Brain microvascular endothelial cell (primary cell): ENCODE measurements at places on chromosomes 5 and 9.

DNA sequence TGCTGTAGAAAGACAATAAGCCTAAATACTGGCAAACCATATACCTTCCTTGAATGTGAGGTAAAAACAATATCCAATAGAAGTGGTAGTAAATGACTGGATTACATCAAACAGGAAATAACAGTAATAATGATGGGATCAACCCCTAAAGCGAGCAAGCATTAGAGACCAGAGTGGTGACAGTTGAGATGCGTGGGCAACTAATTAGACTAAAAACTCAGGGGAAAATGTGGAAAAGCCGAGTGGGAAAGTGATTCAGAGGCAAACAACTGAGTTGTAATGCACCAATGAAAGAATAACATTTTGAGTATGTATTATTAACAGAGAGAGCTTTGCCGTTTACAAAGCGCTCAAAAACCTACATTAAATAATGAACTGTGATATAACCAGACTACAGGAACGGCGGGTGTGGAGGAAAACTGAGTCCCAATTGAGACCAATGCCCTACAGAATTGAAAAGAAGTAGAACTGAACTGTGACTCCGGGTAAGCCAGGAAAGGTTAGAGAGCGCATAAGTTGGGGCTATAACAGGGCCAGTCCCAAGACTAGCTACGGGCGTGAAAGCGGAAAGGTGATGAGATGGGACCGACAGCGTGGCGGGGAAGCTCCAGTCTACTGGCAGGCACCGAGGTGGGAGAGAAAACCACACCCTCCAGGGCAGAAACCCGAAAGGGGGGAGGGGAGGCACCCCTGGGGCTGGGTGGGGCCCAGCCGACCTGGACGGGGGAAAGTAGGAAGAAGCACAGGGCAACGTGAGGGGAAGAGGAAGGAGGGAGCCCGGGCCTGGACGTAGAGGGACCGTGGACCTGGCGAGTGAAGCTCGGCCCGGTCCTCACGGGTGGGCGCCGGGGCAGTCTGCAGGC is 592 bp downstream of the UBAP2 start:
- DNase-seq, result no peak

- no peak for DNase-seq
Measured at GRCh38 chr5:170576602-170577535, 73.0 kb downstream of the KCNIP1 start.

DNA sequence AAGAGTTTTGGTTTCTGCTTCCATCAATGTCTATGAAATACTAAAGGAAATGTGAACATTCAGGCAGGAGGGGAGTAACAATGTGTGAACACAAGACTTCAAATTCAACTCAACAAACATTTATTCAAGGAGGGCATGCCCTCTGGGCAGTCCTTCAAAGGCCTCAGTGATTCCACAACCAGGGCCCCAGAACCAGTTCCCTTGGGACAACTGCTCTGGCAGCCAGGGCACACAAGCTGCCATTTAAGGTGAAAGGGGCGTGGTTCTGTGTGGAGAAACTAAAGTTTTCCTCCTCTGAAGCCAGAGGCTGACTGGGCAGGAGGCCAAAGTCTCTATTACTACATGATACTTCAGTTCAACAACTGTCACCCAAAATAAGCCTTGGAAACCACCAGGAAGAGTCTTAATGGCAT is 3.2 kb downstream of the RBM18 start:
- peak; percentile 64 for DNase-seq

DNA sequence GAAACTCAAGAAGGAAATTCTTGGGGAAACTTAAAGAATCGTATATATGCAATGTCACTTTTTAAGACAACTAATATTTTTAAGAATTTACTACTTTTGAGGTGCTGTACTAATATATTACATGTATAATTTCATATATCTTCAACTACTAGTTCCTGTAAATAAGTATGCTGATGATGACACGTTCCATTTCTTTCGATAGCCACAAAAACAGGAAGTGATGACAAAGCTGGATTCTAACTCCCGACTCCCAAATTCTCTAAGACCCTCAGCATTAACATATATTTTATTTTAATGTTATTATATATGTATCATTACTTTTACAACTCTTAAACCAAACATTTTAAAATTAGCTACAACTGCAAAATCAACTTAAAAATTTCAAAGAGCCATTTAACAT is 74.8 kb downstream of the STK32A start:
- DNase-seq, result no peak

DNA sequence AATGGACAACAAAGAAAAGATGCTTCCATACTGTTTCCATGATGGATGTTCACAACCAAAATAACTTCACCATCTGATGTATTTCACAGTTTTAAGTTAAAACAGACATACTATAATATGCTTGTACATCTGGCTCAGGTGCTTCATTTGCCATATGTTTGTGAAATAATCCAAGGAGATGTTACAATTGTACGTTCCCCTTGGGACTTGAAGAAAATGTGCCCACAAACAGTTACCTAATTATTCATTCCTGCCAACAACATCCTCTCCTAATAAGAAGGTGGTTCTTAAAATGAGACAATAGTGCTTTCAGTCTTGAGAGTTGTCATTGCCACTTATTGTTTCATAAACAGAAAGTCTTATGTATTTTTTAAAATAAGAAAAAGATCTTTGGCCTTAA is 33.1 kb upstream of the SMARCA2 start:
- no peak for DNase-seq

DNA sequence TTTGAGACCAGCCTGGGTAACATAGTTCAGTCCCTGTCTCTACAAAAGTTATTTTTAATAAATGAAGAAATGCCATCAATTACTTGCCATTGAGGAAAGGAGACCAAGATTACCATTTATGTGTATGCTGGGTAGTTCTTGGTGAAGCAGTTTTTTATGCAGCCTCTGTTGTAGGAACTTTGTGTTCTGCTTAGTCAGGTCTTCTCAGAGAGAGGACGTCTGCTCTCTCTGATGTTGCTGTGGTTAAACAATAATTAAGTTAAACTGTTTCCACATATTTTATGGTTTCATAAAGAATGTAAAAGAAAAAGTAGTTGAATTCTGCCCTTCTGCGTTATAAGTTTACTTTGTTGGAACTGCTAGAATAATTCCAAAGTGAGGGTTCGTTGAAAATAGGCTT is 210.5 kb downstream of the KDM4C start:
- no peak for DNase-seq

DNA sequence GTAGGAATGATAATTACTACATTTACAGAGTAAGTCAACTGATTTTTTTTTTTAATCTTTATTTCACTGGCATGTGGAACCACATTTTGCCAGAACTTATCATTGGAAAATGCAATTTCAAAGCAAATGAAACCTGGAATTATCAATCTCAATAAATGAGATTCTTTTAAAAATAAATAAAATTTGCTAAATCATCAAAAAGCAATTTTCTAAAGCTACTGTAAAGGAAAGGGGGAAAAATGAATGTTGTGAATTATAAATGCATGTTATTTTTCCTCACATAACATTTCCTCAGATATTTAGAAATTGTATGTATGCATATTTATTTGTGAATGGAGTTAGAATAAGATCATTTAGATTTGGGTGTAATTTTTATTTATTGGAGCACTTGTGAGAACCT is 89.9 kb upstream of the GRHPR start:
- DNase-seq, result no peak

DNA sequence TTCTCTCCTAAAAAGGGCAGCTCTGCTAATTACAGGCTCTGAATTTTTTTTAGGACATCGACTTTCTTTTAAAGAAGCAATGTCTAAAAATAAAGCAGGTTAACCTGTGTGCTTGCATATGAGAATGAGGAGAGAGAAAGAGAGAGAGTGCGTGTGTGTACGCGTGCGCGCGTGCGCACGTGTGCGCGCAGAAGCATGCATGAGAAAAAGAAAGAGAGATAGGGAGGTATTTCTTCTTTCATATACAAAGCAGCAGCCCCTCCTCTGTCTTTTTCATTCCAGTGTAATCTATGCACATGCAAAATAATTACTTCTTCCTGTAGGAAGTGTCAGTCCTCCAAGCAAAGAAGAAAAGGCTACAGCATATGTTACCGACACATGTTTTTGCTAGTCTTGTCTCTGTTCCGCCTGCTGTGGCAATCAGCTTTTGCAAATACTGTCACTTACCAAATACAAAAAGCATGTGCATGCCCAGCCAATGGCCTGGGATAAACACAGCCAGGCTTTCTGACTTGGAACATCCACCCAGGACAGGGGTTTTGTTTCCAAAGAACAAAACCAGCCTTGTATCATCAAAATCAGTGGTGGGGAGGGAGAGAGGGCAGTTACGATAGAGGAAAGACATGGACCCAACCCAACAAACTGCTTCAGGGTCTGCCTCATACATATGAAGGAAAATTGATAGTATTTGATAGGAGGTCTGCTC is 252.3 kb upstream of the SLC24A2 start:
- no peak for DNase-seq

DNA sequence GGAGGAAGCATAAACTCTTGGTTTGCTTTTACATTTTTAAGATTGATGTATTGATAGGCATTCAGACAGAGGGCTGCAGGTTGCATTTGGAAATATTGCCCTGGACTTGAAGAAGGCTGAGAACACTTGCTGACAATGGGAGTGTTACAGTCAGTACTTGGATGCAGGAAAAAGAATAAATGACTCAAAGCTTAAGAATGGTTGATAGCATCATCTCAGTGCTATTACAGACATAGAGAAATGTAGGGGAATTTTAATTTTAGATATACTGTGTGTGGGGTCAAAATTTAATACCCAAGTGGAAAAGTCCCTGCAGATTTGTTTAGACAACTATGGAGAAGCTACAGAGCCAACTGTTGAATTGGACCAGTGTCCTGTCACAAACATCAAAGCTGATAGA is 101.1 kb downstream of the ISL1 start:
- no peak for DNase-seq

- DNase-seq, result no peak
Measured at GRCh38 chr5:4422247-4422646, 717.9 kb upstream of the ADAMTS16 start.

- no peak for DNase-seq
Measured at GRCh38 chr9:131271506-131271931, 4.8 kb downstream of the FAM78A start.
